ENCODE measurements at places on chromosomes 5 and 9.

DNA sequence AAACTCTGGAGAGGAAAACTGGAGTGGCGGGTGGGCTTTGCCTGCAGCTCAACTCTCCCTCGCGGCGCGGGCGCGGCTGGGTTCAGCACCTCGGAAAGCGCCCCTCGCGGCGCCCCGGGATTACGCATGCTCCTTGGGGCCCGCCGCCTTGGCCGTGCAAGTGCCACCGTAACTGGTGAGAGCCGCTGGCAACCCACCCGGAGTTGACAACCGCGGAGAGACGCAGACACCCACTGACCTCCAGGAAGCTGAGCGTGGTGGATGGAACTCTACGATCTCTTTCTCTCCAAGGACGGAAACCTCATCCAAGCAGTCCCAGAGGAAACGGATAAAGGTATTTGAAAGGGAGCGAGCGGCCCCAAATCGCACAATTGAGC lies 194 bp upstream of the RXFP3 start:
- DNase-seq, result peak; percentile 11

GRCh38 chr5:35919191-35919590 lies 19.2 kb downstream of the CAPSL start:
- DNase-seq, result no peak

- DNase-seq, result no peak
These were observed 1290.3 kb upstream of the CDH9 start for GRCh38 chr5:28328681-28329080.

- DNase-seq, result no peak
These were observed 163.4 kb downstream of the TLE4 start for GRCh38 chr9:79735023-79735779.

DNA sequence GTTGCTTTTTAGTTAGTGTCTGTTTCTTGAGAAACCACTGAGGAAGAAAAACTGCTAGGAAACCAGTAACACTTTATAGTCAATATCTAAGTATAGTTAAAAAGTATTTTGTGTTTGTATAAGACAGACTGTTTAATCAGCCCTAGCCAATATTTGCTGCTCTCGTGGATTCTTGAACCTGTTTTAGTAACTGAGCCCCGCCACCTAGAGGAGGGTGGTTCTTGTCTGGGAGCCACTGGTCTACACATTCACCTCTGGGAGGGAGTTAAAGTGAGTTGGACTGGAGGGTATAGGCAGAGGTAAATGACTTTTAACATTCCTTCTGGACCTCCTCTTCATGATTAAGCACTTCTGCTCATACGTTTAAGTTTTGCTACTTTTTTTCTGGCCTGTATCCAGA lies 117.2 kb downstream of the SPATA31D1 start:
- no peak for DNase-seq

DNA sequence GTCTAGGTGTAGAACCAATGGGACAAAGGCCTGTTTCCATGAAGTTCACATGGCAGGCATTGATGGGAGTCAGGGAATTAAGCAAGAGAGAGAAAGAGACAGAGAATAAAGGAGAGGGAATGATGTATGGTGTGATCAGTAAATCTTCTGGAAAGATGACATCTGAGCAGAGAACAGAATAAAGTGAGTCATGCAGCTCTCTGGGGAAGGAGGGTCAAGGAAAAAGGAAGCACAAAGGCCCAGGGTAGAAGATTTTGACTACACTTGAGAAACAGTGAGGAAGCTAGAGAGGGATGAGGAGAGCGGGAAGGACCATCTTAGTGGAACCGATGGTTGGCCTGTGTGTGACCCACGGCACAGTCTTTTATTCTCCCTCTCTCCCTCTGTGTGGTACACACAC lies 425.9 kb downstream of the SPOCK1 start:
- DNase-seq, result no peak

GRCh38 chr5:40688127-40688761 lies 8.5 kb downstream of the PTGER4 start:
- DNase-seq, result peak; percentile 91

DNA sequence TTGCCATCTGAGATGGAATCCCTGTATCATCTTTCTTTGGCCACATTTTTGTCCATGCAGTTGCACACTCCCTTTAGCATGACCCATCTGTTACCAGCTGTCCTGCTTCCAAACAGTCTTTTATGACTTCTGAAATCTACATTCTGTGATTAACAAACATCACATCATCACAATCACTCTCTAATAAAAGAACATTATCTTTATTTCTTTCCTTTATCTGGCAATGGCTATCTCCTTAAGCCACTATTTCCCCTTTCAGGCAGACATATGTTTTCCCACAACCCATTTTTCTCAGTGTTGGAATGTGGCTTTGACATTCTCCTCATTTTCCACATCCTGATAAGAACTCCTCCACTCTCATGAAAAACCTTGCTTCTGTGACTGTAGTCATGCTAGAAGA lies 141.0 kb downstream of the ST8SIA4 start:
- DNase-seq, result no peak

GRCh38 chr9:16031971-16032370 lies 479.1 kb downstream of the CCDC171 start:
- DNase-seq, result no peak

GRCh38 chr5:6715271-6715670 lies 2.0 kb downstream of the TENT4A start:
- DNase-seq, result no peak

GRCh38 chr5:134267366-134268018 lies 41.6 kb upstream of the PPP2CA start:
- no peak for DNase-seq

DNA sequence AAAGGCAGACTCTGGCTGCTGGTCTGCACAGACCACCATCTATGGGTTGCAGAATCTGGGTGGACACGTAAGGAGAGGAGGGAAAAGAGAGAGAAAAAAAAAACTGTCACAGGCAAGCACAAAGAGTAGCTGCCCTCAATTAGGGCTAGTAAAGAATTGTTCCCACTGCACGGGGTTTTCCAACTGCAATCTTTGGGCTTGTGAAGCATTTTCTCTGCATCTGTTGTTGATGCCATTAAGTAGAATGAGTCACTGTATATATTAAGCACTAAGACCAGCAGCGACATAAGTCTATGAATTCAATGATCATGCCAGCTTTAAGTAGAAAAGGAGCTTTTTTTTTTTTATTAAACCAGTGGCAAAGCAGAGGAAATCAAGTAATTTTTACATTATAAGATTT lies 40.2 kb downstream of the MED10 start:
- DNase-seq, result no peak

- DNase-seq, result no peak
These were observed 75.9 kb upstream of the SEMA6A start for GRCh38 chr5:116650544-116650943.

- DNase-seq, result peak; percentile 79
These were observed 2.0 kb downstream of the RNF44 start for GRCh38 chr5:176535101-176535663.

GRCh38 chr9:134825025-134825424 lies 55.6 kb upstream of the FCN2 start:
- DNase-seq, result no peak

DNA sequence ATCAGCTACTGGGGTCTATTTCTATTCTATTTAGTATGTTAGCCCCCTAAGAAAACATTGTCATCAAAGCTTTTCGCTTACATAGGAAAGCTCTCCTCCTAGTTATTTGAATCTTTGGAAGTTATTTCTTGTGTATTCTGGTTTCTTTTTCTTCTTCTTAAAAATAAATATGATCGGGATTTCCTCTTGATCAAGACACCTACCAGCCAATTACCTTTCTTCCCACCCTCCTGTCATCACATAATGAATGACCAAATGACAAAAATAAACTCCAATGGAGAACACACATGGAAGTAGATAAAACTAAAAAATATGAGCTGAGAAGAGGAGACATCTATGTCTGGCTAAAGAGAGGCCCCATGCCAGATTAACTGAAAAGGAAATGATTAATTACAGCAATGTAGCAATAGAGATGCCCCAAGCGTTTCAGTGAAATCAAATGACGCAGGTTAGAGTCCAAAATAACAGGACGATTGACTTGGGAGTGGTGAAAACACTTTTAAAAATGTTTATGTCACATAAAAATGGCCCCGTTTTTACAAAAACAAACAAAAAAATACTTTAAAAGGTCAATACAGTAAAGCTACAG lies 59.5 kb upstream of the PCSK1 start:
- no peak for DNase-seq

GRCh38 chr5:137572042-137572695 lies 73.0 kb upstream of the SPOCK1 start:
- no peak for DNase-seq

GRCh38 chr5:125032286-125032685 lies 285.8 kb upstream of the ZNF608 start:
- DNase-seq, result no peak

DNA sequence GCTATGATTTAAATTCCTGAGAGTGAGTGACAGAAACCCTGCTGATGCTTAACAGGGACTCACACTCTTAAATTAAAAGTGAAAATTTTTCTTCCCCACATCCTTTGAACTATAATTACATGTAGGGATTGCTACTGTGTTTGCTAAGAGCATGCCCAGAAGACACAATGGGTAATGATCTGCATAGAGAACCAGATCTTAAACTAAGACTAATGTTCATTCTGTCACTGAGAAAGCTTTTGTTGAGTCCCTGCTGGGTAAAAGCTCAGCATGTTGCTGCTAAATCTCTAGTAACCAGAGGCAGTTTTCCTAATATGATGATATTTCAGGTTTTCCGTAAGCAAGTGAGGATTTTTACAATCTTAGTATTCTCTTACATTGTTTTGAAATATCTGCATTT lies 424.8 kb upstream of the SMC2 start:
- DNase-seq, result no peak

- no peak for DNase-seq
These were observed 88.9 kb downstream of the CYFIP2 start for GRCh38 chr5:157354800-157355199.

- DNase-seq, result no peak
These were observed 38.6 kb downstream of the HTR4 start for GRCh38 chr5:148615644-148616275.

- DNase-seq, result no peak
These were observed 12.9 kb downstream of the HNRNPK start for GRCh38 chr9:83967073-83967472.

GRCh38 chr5:30347858-30348257 lies 845.6 kb upstream of the CDH6 start:
- no peak for DNase-seq

GRCh38 chr9:98808875-98809274 lies 1.4 kb downstream of the GALNT12 start:
- no peak for DNase-seq

DNA sequence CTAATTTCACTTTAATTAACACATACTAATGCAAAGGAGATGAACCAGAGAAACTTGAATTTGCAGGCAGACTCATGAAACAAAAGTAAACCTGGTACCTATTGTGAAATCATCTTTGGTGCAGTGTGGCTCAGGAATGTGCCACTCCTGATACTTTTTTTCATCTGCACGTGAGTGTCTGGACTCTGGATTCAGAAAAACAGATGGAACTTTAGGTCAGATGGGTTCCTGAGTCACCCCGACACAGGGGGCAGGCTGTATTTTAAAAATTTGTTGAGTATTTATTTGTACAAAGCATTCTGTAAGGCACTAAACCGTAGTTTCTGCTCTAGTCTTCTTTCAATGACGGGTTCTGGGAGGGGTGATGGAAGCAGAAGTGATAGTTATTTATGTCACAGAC lies 52.2 kb upstream of the TUT7 start:
- no peak for DNase-seq

DNA sequence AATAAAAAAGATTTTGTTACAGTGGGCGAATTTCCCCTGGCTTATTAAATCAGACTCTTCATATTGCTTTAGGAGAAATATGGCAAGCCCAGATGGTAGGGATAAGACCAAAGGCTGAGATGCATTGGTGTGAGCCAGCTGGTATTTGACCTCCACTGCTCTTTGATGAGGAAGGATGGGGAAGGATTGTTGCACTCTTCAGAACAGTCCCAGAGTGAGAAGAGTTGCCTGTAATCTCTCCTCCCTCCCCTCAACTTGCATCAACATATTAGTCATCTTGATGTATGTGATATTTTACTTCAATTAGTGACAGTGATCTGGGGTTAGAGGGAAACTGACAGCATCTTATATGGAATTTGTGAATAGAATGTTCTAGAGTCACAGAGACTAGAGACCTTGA lies 136.6 kb downstream of the ADAMTS12 start:
- no peak for DNase-seq

- peak; percentile 56 for DNase-seq
These were observed 49.2 kb downstream of the TIMD4 start for GRCh38 chr5:156913719-156914370.

- DNase-seq, result no peak
These were observed 9.2 kb upstream of the PHYHD1 start for GRCh38 chr9:128911529-128912035.

DNA sequence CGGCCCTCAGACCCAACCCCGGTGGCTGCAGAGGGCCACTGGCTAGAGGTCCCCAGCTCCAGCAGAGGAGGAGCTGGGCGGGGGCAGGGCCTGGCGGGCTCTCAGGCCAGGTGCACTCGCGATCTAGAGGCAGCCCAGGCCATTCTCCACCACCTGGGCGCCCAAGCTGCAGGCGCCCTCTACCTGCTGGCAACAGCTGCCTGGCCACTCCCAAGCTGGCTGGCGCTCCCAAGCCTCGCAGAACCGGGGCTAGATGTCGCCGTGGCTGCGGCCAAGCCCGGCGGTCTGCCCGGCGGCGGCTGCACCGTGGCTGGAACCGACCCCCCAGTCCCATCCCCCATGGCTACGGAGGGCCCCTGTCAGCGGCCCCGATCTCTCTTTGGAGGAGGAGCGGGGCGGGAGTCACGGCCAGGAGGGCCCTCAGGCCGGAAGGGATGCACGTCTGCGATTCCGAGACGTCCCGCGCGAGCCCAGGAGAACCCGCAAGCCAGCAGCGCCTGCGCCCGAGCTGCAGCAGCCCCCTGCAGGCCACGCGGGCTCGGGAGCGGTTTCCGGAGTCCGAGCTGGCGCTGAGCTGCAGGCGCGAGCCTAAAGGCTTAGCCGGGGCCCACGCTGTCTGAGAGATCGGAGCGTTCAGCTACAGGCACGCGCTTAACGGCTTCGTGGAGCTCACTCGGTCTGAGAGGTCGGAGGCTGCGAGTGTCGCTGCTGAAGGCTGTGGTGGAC lies 44.3 kb upstream of the BICD2 start:
- DNase-seq, result peak; percentile 36

- DNase-seq, result no peak
These were observed 615.0 kb upstream of the RIOK2 start for GRCh38 chr5:97797994-97798451.

- no peak for DNase-seq
These were observed 3.3 kb downstream of the ASTN2 start for GRCh38 chr9:117411547-117411946.

DNA sequence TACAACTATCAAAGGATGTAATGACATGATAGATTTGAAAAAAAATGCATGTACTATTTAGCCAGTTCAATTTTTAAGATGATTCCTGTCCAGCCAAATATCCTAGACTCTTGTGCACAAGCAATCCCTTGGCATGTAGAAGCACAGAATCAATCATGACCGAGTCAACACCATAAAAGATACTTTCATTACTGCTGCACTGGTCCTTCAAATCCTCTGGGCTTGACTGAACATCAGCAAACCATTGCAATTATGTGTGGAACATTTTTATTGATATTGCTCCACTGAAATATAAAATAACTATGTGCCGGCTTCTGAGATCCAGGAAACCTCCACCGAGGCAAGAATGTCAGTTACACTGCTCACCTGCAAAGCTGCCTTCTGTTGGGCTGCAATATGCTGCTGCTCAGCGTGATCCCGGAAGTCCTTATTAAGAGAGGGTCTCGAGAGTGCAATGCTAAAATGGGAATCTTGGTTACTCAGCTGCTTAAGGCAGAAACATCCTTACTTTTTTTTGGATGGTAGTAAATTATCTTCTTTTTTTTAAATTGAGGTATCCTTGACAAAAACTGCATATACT lies 28.7 kb downstream of the INIP start:
- no peak for DNase-seq

GRCh38 chr5:56128113-56128512 lies 105.0 kb downstream of the ANKRD55 start:
- DNase-seq, result no peak

- peak; percentile 53 for DNase-seq
These were observed 34.5 kb upstream of the TCF7 start for GRCh38 chr5:134079748-134080581.
